Stimulated activated naive CD4-positive, alpha-beta T cell (primary cell): ENCODE measurements at places on chromosomes 1 and 21.

DNA sequence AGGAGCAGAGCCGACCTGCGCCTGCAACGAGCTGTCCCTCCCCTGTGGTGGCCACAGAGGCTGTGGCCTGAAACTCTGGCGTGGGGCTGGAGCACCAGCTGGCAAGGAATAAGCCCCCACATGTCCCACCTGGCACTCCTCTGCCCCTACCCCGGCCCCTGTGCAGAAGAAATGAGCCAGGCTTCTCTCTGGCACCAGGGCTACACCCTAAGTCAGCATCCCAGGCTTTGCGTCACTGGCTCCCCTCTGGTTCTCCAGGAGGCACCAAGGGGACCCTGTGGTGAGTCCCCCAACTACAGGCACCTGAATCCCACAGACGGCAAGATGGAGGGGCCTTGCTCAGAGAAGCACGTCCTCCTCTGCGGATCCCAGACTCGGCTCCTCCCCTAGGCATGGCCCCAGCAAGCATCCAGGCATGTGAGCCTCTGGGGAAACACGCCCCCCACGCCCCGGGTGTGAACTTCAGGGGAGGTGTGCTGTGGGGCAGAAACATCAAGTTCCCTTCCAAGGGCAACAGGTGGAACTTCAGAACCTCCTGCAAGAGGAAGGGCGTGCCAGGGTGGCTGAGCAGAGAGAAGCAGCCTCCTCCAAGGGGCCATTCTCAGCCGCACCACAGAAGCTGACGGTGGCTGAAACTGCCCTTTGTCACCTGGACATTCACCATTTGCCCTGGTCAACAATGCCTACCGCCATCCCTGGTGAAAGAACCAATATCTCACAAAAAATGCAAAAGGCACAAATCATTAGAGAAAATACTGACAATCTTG lies 2.9 kb downstream of the KRTAP10-7 start:
- no peak for DNase-seq

DNA sequence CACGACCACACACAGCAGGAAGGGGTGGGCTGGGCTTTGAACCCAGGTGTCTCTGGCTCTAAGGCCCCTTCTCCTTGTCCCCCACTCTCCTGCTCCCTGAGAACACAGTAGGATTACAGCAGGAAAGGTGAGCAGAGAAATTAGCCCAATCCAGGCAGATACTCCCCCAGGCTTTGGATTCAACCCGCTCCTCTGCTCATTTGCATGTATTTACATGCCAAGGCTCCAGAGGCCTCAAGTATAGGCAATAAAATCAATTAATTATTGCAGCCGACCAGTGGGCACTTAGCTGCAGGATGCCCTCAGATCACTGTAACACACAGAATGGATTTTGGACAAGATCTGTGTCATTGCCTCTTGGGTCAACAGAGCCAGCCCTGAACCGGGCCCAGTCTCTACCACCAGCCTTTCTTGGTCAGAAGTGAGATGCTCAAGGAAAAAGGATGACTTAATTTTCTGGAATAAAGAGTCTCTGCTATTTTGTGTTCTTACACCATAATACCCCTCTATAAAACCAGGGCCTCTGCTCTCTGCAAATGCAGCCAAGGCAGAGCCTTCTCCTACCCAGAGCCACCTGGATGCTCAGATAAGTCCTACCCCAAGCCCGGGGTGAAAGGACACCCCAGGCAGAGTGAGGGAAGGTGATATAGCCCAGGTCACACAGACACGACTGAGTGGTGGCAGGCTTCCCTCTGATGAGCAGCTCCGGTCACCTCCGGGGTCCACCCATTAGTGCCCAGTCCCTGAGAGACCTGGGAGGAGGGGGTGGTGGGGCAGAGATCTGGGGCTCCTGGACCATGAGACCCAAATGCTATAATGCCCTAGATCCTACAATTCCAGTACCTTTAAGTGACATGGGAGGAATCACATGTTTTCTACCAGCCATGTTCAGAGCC lies 28.9 kb downstream of the MATN1 start:
- no peak for DNase-seq

DNA sequence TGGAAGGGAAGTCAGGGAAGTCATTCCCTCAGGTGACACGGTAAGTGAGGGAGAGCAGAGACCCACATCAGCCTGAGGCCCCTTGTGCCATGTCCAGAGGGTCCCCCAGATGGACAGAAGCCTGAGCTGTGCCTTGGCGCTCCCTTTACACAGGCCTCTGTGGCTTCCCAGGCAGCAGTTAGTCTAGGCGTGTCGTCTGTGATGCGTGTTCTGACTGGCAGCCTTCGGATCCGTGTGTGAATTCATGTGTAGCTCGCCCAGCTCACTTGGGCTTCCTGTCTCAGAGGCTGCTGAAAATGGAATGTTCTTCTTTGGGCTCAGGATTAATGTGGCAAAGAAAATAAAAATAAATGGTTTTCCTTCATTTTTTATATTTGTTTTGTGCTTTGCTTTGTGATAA lies 28.3 kb downstream of the PRMT2 start:
- DNase-seq = no peak

- DNase-seq = no peak
Observed at GRCh38 chr1:39333296-39333695, 128.8 kb downstream of the MACF1 start.

DNA sequence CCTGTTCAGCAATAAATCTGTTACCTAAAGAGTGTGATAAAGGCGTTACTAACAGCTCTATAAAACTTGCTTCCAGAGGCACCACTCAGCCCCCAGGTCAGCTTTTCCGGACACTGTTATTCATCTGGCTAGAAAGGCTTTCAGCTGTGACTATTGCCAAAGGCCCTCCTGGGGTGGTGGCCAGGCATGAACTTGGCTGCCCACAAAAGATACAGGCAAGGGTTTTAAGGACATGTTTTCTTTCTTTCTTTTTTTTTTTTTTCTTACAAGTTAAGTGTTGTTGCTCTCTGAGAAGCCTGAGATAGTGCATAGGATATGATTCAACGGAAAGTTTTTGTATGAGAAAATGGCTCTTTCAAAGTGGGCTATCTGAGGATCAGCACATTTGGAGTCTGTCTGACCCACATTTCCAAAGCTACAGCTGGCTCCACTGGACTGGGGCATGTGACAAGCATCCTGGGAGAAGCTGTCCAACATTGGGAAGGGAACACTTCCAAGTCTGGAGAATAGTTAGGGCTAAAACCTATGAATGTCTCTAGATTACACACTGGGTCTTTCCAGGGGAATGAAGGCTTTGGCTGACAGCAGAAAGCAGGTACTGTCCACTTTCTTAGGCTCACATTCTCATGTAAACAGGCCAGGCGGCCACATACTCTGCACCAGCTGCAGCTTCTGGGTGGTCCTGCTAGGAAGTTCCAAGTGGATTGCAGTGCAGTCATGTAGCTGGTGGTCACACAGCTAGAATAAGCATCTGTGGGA lies 639.7 kb downstream of the LMO4 start:
- no peak for DNase-seq
